Stimulated activated CD8-positive, alpha-beta memory T cell treated with anti-CD3 and anti-CD28 coated beads, Interleukin-4, amount 100 ng/mL, for 24 hours (primary cell): ENCODE measurements at places on chromosomes 2 and 18.

DNA sequence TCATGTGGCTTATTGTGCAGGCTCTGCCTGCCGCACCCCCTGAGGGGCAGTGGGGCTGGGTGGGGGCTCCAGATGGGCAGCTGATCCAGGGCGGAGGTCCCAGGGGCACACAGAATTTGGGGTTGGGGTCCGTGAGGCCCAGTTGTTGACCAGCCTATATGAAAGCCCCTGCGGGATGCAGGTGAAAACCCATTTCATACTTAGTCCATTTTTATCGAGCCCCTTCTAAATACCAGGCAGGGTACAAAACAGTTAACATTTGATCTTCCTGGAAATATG lies 30.6 kb downstream of the MYO7B start:
- DNase-seq = no peak

- DNase-seq = no peak
These were observed 663.1 kb downstream of the ERBB4 start for GRCh38 chr2:211875488-211875887.

DNA sequence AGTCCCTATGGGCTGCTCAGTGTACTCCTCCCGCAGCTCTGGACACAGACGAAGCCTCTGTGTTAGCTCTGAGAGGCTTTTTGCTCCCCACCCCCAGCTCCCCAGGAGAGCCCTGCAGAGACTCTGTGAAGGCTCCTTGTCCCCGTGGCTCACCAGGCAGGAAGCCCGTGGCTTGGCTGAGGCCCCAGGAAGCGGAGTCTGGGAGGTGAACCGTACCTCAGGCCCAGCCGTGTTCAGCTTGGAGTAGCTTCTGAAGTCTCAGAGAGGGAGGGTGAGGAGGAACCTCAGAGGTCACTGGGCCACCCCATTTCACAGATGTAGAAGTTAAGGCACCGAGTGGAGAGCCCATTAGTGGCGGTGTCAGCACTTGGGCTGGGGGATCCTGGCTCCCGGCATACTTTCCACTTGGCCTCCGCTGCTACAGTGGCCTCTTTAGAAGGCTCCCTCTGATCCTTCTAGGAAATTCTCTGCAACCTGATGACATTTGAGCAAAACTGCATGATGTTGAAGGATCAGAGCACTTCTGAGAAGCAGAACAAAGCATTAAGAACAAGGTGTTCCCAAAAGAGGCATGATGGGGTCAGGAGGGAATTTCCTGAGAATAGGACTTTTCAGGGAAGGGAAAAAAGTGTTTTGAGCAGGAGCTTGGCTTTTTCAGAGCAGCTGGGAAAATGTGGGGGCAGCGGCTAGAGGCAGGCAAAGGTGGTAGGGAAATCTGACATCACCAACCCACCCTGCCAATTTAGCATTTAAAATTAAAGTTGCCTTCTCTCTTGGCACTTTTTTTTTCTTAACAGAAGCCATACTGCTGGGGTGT lies 79.1 kb downstream of the MCFD2 start:
- no peak for DNase-seq

DNA sequence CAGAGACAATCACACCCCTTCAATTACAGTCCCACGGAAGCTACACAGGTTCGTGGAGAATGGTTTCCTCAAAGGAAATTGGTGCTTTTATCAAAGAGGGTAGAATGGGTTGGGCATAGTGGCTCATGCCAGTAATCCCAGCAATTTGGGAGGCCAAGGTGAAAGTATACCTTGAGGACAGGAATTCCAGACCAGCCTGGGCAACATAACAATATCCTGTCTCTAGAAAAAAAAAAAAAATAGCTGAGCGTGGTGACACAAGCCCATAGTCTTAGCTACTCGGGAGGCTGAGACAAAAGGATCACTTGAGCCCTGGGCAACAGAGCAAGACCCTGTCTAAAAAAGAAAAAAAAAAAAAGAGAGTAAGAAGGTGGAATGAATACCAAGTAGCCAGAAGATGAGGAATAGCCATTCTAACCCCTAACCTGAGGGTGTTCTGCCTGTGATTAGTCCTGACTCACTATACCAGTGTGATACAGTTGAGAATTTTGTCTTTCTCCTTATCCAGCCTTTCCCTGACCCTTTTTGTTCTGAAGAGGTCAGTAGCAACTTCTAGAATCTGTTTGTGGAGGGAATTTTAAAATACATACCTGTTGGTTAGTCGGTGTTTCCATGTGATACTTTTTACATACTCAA lies 283.2 kb downstream of the MREG start:
- DNase-seq = no peak

DNA sequence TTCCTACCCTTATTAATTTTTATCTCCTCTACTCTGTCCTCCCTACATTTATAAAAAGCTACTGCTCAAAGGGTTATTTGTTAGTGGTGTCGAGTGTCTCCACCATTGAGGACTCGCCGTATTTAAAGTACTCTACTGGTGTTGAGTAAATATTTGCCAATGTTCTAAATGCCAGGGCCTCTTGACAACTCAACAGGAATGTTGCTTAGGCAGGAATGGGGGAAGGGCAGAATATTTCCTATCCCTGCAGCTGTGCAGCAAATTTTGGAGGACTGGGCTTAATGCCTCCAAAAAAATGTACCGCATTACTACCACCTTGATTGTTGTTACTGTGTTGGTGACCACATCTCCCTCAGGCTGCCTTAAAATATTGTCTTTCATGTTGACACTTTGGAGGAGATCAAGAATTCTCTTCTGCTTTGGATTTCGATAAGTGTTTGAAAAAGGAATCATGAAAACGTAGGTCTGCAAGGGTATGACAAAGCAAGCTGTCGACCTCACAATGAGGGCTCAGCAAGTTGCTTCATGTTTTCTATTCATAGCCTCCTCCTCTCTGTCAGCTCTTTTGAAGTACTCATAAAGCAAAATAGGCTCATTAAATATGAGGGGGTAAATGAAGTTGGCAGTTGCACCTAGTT lies 84.3 kb downstream of the EFEMP1 start:
- DNase-seq = no peak

DNA sequence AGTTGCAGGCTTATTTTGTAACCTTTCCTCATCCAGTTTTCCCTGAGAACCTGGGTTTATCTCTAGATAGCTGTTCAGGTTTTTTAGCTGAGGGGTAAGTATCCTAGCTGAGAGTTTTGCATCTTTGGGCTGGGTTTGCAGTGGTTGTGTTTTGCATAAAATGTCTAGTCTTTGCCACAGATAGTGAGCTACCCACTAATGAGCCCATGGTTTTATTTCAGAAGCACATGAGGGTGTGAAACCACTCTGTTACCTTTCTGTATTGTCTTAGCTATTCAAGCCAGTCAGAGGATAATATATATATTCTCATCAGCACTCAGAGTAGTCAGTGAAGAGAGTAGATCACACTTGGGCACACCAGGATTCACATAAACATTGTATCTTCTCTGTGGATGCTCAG lies 24.6 kb upstream of the TXNDC2 start:
- DNase-seq = no peak

DNA sequence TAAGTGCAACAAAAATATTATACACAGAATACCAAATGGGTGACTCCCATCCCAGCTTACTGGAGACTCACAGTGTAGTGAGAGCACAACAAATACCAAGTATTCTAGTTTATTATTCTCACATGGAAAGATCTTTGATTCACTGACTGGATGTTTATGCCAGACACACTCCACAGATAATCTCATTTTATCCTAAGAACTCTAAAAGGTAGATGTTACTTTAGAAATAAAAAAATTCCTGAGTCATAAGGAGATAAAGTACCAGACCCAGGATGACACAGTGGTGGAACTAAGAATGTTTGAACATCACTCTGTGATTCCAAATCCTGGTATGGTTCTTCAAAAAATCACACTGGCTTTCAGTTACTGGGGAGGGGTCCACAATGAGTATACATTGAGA lies 136.2 kb downstream of the CDH2 start:
- no peak for DNase-seq

DNA sequence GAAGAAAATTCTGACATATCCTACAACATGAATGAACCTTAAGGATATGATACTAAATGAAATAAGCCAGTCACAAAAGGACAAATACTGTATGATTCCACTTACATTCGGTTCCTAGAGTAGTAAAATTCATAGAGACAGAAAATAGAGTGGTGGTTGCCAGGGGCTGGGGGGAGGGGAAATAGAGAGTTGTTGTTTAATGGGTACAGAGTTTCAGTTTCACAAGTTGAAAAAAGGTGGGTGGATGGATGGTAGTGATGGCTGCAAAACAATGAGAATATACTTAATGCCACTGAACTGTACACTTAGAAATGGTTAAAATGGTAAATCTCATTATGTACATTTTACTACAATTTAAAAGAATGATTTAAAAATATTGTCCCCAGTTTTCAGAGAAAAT lies 53.3 kb upstream of the NFU1 start:
- no peak for DNase-seq

- no peak for DNase-seq
These were observed 84.5 kb downstream of the DOCK10 start for GRCh38 chr2:224957540-224958461.

DNA sequence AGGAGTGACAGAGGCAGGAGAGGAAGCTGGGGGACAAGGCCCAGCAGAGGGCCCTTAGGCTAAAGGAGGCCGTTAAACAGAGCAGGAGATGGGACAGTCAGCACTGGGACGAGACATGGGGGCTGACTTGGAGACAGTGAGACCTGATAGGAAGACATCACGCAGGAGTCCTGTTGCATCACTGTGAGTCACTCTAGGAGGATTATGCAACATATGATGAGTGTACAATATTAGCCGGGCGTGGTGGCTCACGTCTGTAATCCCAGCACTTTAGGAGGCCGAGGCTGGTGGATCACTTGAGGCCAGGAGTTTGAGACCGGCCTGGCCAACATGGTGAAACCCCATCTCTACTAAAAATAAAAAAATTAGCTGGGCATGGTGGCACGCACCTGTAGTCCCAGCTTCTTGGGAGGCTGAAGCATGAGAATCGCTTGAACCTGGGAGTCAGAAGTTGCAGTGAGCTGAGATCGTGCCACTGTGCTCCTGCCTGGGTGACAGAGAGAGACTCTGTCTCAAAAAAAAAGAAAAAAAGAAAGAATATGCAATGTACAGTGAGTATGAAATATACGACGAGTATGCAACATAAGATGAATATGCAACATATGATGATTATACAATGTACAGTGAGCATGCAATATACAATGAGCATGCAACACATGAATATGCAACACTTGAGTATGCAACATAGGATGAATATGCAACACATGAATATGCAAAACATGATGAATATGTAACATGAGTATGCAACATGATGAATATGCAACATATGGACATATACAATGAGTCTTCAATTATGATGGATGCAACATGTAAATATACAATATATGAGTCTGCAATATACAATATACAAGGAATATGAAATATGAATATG lies 83.3 kb upstream of the ID2 start:
- DNase-seq = no peak

- DNase-seq = no peak
These were observed 24.6 kb upstream of the B3GNT7 start for GRCh38 chr2:231370749-231371429.

- DNase-seq = no peak
These were observed 385.7 kb downstream of the NRXN1 start for GRCh38 chr2:50646226-50646625.

- DNase-seq = no peak
These were observed 219.8 kb downstream of the RAD51AP2 start for GRCh38 chr2:17298453-17298852.
